ENCODE measurements at places on chromosomes 11 and 22.

DNA sequence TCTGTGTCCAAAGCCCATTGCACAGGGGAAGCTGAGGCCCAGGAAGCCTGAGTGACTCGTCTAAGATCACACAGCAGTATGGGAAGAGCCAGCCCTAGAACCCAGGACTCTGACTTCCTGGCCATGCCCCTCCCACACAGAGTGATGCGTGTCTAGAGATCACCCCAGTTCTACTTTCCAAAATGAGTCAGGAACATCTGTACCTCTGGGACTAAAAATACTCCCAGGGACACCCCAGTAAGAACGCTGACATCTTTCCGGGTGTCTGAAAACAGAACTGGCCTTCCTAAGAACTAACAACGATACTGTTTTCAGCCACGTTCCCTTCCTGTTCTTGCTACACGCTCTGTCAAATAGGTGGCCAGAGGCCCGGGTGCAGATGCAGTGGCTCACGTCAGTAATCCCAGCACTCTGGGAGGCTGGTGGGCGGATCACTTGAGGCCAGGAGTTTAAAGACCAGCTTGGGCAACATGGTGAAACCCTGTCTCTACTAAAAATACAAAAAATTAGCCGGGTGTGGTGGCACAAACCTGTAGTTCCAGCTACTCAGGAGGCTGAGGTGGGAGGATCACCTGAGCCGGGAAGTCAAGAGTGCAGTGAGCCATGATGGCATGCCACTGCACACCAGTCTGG is 21.7 kb upstream of the PDGFB start:
- DNase-seq, result no peak

GRCh38 chr11:6620636-6621035 is 1.4 kb upstream of the TPP1 start:
- no peak for DNase-seq

DNA sequence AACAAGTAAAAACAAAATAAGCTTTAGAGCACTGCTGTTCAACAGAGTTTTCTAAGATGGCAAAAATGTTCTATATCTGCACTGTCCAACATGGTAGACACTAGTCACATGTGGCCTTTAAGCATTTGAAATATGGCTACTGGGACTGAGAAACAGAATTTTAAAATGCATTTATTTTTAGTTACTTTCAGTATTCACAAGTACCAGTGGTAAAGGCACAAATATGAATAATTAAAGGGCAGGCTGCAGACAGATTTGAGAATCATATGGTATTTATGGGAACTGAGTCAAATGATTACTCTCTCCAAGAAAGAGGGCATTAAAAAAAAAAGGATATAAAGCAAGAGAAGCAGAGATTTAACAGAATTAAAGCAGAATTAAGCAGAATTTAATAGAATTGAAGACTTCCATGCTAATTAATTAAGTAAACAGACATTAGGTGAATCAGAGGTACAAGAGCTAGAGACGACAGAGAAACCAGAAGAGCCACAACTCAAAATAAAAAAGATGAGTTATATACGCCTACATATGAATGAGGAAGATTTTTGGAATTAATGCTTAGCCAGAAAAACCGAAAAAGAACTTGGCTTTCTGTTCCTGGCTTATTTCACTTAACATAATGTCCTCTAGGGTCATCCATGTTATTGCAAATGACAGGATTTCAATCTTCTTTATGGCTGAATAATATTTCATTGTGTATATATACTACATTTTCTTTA is 160.4 kb downstream of the ATG16L2 start:
- no peak for DNase-seq

DNA sequence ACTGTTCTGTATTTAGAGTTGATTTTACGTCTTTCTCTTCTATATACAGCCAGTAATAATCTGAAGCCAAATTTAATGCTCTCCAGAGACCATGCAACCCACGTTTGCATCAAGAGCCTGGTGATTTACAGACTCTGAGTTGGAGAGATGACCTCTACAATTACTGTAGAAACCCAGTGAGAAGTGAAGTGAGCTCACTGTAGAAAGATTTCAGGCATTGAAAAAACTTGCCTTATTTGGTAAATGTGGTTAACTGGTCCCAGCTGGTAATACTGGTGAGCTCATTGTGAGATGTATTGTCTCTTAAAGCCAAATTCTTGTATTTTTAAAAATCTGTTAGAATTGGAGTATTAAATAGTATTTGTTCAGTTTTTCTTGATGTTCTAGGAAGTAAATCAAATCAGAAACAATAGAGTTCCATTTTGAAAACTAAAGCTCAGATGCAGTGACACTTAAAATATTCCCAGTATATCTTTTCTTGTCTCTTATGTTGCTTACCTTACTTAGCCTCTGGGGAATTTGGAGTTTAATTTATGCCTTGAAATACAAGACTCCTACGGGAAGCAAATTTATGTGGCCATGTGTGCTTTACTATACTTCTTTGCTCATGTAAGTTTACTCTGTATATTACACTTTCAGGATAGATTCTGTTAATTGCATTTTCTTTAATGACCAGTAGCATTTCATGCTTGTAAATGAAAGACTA is 189.9 kb downstream of the ARHGAP42 start:
- DNase-seq, result no peak

- DNase-seq, result no peak
These were observed 11.0 kb upstream of the PICK1 start for GRCh38 chr22:38046070-38046748.

GRCh38 chr22:27512283-27512761 is 289.2 kb downstream of the MN1 start:
- no peak for DNase-seq

DNA sequence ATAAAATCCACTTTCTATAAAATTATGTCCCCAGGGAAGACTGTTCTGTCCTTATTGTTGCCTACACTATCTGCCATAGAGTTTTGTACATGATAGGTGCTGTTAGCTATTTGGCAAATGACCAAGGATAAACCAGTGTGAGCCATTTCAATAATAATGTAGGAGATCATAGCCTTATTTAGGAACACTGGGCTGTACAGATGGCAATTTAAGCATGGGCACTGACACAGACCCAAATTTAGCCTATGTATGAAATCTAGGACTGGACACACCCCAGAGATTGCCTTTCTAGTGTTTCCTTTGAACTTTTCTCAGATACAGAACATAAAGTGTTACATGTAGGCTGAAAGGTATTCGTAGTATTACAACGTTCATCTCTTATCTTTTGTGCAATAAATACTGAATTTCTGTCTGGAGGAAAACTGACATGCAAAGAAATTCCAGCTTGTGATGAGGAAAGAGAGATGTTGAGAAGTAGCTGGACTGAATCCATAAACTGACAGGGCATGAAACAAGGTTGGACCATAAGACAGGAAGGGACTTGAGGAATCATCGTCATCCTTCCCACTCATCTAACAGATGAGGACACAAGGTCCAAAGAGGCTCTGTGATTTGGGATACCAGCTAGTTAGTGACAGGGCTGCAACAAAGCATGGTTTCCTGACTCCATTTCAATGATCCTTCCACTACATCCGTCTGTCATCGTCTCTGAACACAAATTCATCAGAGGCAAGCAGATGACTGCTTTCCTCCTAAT is 60.3 kb downstream of the TMPRSS5 start:
- DNase-seq, result no peak

GRCh38 chr11:122776546-122776945 is 61.8 kb upstream of the CRTAM start:
- no peak for DNase-seq

DNA sequence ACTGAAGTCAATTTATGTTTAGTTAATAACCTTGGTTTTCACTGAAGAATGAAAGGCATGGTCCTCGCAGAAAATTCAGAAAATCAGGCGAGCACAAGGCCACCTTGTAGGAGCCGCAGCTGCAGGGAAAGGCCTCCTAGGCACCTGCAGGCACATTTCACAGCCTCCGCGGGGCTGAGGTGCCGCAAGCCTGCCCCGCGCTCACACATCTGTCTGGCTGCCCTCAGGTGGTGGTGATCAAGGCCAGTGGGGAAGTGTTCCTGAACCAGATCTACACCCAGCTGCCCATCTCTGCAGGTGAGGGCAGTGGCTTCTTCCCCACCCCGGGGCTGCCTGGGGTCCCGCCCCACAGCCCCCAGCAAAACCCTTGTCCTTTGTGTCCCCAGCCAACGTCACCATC is 10.5 kb downstream of the MUC5AC start:
- DNase-seq, result no peak

GRCh38 chr11:23749762-23750430 is 747.0 kb upstream of the LUZP2 start:
- no peak for DNase-seq

- DNase-seq, result no peak
These were observed 41.8 kb upstream of the ACCSL start for GRCh38 chr11:44005956-44006355.

DNA sequence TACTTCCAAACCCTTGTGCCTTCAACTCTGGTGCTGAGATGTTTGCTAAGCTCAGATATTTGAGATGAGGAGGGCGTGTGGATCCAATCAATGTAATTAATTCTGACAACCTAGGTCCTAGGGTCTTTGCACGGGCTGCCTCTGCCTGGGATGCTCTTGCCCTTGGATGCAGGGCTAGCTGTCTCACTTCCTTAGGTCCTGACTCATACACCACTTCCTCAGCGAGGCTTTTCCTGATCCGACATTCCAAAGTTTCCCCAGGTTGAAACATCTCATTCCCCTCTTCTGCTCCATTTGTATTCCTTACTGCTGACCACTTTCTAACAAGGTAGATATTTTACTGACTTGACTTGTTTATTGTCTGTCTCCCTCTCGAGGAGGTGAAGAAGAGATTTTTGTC is 43.0 kb upstream of the NTM start:
- no peak for DNase-seq

- no peak for DNase-seq
These were observed 19.0 kb downstream of the CHST1 start for GRCh38 chr11:45646275-45646927.

DNA sequence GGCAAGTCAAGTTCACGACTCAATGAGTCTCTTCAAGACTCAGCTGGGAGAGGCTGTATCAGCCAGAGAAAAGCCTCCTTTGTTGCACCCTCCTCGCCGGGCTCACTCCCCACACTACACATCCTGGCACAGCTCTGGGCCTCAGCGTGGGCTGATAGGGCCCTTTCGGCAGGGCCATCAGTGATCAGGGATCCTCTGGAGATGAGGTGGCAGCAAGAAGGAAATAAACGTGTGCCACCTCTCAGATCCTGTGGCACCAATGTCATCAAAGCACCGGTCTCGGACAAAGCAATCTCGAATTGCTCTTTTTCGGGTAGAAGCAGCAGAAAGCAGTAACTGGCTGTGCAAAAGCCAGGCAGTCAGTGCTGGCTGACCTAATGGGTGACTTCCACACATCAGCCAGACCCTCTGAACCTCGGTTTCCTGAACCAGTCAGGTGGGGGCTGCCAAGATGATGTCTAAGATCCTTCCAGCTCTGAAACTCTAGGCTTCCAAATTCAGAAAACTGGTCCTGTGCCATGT is 2.1 kb downstream of the EHD1 start:
- no peak for DNase-seq
